ENCODE measurements at places on chromosomes 11 and 22.

DNA sequence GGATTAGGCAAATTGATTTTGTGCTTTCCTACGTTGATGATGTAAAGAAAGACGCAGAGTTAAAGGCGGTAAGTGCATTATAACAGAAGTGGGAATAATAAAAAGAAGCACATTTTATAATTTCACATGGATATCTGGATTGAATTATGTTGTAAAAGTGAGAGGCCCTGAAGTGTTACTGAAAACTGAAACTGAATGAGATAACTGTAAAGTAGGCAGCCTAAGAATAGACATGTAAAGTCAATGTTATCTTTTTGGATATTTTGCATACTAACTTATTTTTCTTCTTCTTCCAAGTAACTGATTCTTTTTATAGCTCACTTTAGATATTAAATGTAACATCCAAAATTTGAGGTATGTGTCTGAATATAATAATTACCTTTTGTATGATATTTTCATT lies 28.3 kb downstream of the ANO5 start:
- no peak for DNase-seq

DNA sequence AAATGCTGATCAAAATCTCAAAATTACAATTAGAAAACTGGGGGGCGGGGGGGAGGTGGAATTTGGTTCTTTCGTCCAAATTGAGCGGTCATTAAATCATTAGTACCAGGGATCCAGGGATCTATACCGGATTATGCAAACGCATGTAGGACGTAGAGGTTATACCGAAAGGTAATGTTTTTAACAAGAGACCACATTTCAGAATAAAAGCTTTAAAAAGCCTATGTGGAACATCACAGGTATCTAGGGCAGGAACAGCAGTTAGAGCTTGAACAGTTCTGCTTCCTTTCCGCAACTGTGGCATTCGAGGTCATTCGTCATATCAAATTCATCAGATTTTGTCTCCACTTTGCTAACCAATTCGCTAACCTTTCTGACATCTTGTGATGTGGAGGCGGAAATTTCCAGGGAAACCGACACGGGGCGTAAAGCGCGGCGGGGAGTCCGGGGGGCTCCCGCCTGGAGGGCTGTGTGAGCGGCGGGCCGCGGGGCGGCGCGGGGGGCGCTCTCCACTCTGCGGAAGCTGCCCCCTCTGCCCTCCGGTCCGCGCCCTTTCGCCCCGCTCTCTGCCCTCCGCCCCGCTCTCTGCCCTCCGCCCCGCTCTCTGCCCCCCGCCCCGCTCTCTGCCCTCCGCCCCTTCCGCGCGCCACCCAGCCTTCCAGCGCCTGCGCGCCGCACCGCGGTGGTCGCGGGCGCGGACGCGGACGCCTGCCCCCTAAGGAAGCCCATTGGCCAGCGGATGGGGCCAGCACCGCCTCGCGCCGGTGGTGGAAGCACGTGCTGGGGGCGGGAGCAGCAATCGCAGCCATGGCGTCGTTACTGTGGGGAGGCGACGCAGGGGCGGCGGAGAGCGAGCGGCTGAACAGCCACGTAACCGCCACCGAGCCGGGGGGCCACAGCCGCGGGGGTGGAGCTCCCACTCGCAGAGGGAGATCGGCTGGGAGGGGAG lies at the start of gene DDX25:
DDX25 (plus strand) TSS at position 798 of the 949 bp plus-strand sequence; CDS start at position 808, 10 bp downstream.
- DNase-seq, result no peak

GRCh38 chr11:76806608-76807205 lies 23.6 kb downstream of the TSKU start:
- no peak for DNase-seq

- no peak for DNase-seq
Measured at GRCh38 chr11:107804971-107805370, 53.6 kb downstream of the SLC35F2 start.

DNA sequence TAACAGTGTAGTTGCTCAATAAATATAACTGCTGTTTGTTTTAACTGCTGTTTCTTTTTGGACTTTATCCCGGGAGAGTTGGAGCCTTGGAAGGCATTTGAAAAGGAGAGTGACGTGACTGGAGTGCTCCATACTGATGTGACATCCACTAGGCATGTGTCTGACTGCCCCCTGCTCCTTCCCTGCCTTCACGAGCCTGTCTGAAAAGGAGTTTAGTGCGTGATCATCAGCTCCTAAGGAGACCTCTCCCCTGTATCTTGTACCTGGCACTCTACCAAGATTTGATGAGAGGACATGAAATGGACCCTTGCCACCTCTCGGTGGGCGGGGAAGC lies 22.9 kb downstream of the ZBTB16 start:
- DNase-seq, result no peak

Data from sigmoid colon (tissue), 7 donors.